ENCODE measurements at places on chromosomes 1 and 21. TPM values are rescaled to one million over a fixed set of nuclear protein-coding genes. Genes with fewer than 3 reads are reported as not detected.

Gene PINK1
- 87.6 TPM for total RNA-seq

Gene TINAGL1
- total RNA-seq: 154 TPM

DNA sequence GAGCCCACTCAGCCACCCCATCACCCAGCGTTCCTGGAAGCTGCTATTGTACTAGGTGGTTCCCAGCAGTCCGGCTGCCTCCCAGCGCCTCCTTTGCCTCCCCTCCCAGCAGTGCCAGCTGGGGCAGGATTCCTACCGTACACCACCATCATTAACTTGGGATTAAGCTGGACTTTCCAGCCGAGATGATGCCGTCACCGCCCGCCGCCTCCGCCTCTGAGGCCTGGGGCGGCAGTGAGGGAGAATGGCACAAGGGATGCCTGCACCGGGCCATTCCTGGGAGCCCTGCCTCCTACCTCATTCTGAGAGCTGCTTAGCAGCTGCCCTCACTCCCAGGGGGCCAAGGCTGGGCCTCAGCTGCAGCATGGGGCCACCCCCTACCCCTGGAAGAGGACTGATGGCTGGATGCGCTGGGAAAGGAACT is 13.2 kb downstream of the CNTN2 start:
- DNase-seq: no peak

DNA sequence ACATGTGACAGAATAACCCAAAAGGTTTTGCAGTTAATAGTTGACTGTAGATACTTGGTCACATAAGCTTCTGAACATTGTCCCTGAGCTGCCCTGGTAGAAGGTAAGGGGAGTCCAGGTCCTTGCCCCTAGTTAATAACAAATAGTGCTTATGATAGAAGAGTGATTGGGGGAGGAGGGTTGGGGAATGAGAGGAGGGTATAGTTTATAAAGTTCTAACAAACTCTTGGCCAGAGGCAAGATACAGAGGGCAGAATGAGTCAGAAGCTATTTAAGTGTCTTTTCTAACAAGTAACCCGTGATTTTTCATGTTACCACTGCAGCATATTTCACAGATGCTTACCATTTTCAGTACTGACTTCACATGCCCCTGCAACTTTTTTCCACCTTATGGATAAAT is 26.7 kb upstream of the MYOCOS start:
- DNase-seq: no peak

Gene SLC37A1
- 7.0 TPM for total RNA-seq

Gene SEMA4A
- total RNA-seq: 31.9 TPM

- DNase-seq: no peak
Measured at GRCh38 chr1:14140831-14141401, 440.9 kb downstream of the PRDM2 start.

Gene BRDT
- not detected for total RNA-seq

Gene VWA5B1
- total RNA-seq: not detected

DNA sequence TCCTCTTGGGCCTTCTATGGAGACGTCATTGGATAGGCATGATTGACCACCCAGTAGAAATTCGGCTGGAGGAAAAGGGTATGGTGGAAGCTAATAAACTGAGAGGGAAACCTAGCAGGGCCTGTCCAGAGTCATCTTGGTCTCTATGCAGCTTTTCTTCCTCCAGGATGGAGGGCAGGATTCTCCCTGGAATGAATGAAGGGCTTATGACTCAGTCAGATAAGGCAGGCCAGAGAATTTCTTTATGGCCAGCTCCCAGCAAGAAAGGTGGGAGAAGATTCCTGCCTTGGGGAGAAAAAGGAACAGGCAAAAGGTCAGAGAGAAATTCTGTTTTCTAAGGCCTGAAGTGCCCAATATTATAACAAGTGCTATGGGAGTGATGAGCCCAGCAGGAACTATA is 17.1 kb downstream of the FBLIM1 start:
- DNase-seq: no peak

Gene SLAMF9
- total RNA-seq: not detected

- no peak for DNase-seq
Measured at GRCh38 chr1:19735440-19736127, 64.1 kb downstream of the TMCO4 start.

GRCh38 chr1:47578721-47579419 is 141.0 kb downstream of the FOXD2 start:
- peak; percentile 33 for DNase-seq

GRCh38 chr1:10575616-10576015 is 100.9 kb downstream of the PEX14 start:
- DNase-seq: no peak

GRCh38 chr1:121483961-121484424 is 299.2 kb downstream of the SRGAP2C start:
- no peak for DNase-seq

DNA sequence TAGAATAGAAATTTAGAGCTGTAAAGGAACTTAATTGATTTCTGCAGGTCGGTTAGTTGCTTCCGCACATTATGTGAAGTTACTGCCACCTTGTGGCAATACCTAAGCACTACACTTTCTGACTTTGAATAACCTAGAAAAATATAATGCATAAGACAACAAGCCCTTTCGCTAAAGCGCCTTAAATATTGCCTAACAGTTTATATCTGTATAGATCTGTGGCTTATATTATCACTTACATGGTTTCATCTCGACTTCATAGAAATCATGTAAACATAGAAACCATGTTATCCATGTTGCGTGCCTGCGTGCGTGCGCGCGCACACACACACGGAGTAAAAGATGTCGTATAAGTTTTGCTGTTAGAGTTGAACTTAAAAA is 10.9 kb upstream of the IFI16 start:
- DNase-seq: no peak

GRCh38 chr1:168321945-168322344 is 41.3 kb downstream of the TBX19 start:
- DNase-seq: no peak

Gene FAM110D
- 6.3 TPM for total RNA-seq

GRCh38 chr1:36352125-36352909 is 28.9 kb upstream of the EVA1B start:
- DNase-seq: no peak

- no peak for DNase-seq
Measured at GRCh38 chr1:237033804-237034203, 8.2 kb upstream of the RYR2 start.
